T1000 (cell line): ENCODE measurements at places on chromosomes 7 and 10.
A peak's percentile ranks its signal among the peaks of the same experiment; 100 is the strongest.

DNA sequence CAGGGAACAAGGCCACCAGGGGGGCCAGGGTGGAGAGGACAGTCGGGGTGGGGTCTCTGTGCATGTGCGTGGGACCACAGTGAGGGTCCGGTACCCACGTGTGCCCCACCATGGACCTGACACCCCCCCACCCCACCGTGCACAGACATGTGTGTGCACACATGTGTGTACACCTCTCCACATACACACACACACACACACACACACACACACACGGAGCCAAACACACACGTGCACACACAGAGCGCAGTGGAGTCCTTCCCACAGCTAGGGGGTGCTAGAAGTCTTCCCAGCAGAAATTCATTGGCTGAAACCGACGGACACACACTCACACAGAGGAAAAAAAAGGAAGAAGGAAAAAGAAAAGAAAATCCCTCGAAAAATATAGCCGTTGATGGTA lies 42.8 kb upstream of the GNA12 start:
- DNase-seq, result peak; percentile 23

GRCh38 chr10:36126076-36126475 lies 484.0 kb upstream of the FZD8 start:
- DNase-seq, result no peak

DNA sequence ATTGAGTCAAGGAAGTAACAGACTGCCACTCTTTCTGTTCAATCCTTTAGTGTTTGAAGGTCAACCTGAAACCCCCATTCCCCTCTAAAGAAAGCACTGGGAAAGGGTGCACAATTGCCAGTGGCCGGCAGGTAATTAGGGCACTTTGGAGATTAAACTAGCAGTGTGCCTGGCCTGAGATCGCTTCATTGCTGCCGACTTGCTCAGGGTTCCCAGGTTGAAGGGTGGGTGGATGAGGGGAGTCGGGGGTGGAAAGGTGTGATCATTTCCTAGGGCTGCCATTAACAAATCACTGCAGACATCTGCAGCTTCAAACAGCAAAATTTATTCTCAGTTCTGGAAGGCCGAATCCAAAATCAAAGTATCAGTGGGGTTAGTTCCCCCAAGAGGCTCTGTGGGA lies 16.3 kb upstream of the BTBD16 start:
- DNase-seq, result no peak

DNA sequence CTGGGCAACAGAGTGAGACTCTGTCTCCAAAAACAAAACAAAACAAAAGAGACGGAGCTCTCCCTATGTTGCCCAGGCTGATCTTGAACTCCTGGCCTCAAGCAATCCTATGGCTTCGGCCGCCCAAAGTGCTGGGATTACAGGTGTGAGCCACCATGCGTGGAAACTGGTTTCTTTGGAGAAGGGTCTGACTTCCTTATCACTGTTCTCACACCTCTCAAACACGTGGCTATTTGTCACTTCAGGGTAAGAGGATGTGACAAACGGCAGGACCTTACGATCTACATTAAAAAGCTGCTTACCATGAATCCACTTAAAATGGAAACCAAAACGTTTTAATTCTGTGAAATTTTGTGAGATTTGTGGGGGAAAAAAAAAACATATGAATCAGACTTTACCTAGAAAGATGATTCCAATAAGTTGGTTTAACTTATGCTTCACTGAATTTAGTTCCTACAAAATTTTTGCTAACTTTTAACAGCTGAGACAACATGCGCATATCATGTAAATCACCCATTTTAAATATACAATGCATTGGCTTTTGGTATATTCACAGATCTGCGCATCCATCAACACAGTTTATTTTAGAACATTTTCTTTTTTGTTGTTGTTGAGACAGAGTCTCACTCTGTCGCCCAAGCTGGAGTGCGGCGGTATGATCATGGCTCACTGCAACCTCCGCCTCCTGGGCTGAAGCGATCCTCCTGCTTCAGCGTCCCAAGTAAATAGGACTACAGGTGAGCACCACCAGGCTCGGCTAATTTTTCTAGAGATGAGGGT lies 18.7 kb upstream of the FOXK1 start:
- DNase-seq, result no peak

- DNase-seq, result no peak
Measured at GRCh38 chr7:37552030-37552429, 103.4 kb upstream of the ELMO1 start.

DNA sequence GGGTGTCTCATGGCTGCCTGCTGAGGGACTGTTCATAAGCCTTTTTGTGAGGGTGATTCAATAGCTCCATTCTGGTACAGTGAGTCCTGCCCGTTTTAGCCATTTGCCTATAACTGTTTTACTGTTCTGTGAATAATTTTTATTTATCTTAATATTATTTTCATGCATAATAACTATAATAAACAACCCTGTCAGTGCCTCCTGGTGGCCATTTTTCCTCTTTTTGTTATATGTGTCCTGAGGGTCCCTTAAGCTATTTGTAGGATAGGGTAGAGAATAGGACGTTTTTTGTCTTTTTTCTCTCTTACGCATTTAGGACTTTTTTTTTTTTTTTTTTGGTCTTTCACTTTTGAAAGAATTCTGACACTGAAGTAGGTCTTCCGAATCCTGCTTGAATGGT lies 2.9 kb downstream of the C1QL3 start:
- no peak for DNase-seq

- DNase-seq, result no peak
Measured at GRCh38 chr7:27636326-27637006, 26.2 kb downstream of the HIBADH start.

DNA sequence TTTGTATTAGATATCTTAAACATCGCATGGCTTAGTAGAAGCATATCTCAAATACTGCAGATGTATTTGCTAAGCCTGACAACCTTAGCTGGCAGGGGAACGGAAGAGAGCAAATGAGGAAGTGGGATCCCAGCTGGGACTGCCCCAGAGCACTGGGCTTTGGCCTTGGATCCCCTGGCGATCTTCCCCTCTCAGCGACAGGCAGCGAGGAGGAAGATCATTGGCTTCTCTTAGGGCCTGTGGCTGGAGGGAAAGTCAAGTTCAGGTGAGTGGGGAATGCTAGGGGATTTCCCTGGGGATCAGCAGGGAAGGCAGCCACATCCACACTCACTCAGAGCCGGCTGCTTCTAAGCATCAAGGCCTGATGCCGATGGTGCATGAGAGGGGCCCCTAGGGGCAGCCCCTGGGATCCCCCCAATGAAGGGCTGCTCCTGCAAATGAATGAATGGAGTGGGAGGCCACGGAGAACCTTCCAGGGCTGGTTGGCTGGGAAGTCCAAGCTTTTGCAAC lies 42.0 kb downstream of the LYZL2 start:
- no peak for DNase-seq

- DNase-seq, result no peak
Measured at GRCh38 chr10:119509909-119510451, 32.5 kb downstream of the RGS10 start.

GRCh38 chr10:113616244-113617074 lies 47.4 kb downstream of the NRAP start:
- no peak for DNase-seq

- no peak for DNase-seq
Measured at GRCh38 chr7:32108651-32109050, 38.4 kb upstream of the PDE1C start.
